Anterior cingulate cortex (tissue), 58 donors: ENCODE measurements at places on chromosomes 5 and 9.

- no peak for DNase-seq
These were observed 571.9 kb upstream of the FTMT start for GRCh38 chr5:121279801-121280200.

DNA sequence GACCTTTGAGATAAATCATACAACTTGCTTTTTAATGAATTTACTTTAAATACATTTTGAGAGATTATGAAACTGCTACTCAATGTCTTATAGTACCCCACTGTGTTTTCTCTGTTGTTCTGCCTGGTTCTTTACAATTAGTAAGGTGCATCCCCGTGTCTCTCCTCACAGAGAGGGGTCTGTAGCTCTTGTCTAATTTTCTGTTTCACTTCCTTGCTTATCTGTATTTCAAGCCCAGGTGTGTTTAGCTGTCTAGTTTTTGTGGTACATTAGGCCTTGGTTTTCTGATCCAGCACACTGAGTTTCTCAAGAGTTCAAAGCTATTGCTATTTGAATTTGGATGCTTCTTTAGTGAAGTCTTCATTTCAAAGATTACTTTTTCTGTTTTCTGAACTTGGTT lies 105.1 kb downstream of the MAST4 start:
- no peak for DNase-seq

GRCh38 chr5:97021416-97021815 lies 85.5 kb downstream of the LNPEP start:
- no peak for DNase-seq

GRCh38 chr5:61658592-61659008 lies 326.5 kb downstream of the ZSWIM6 start:
- peak; percentile 62 for DNase-seq

DNA sequence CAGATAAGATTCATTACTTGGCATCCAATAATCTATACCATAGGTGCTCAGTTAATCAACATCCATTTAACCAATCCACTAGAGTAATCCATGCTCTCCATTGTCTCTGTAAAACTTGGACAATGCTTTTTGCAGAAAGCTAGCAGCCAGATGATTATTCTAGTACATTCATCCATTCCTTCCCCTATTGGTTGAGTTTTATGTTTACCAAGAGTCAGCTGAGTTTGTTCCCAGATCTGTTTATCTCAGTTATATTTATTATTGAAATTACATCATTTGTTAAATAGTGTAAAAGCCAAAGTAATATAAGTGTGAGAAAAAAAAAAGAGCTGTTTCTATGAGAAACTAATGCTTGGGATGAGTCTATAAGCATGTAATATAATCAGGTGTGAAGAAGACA lies 63.3 kb upstream of the TMC1 start:
- DNase-seq, result no peak

- DNase-seq, result no peak
These were observed 48.1 kb upstream of the COL5A1 start for GRCh38 chr9:134593286-134594077.

DNA sequence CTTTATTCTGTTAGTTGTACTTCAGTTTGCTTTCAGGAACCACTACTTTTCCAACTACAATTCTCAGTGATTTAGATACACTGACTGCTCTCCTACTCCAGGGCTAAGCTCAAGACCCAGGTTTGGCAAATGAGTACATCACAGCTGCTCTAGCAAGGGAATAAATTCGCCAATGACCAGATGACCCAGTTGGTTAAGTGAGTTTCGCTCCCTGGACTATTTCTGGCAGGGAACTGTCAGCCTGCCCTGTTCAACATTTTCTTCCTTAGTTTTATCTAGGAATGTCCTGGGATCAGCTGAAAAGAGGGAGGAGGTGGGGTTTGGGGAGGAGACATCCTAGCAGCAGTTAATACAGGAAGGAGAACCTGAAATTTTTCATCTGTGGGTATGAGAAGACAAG lies 6.4 kb upstream of the STARD4 start:
- no peak for DNase-seq

DNA sequence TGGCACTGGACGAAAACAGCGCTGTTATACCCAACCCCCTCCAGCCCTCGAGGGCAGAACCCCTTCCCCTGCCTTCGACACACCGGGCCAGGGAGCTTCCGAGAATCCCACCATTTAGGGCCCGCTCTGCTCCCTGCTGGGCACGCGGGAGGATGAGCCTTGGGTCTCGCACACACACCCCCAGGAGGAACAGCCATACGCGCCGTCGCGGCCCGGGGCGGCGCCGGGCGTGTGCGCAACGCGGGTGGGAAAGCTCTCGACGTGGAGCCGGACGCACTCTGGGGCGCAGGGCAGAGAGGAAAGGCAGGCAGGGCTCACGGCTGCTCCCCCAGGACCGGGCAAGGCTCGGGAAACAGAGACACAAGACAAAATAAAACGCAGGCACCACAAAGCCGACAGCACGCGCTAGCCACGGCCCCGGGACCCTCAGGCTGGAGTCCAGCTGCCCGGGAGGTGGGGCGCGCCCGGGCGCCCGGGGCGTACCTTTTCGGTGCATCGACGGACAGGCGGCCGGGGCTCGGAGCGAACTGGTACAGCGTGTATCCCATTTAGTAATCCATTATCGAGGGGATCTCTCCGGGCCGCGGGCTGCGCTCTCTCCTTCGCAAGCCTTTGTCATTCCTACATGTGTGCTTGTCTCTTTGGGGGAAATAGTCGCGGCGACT lies 789 bp downstream of the SEMA6A start:
- peak; percentile 51 for DNase-seq

DNA sequence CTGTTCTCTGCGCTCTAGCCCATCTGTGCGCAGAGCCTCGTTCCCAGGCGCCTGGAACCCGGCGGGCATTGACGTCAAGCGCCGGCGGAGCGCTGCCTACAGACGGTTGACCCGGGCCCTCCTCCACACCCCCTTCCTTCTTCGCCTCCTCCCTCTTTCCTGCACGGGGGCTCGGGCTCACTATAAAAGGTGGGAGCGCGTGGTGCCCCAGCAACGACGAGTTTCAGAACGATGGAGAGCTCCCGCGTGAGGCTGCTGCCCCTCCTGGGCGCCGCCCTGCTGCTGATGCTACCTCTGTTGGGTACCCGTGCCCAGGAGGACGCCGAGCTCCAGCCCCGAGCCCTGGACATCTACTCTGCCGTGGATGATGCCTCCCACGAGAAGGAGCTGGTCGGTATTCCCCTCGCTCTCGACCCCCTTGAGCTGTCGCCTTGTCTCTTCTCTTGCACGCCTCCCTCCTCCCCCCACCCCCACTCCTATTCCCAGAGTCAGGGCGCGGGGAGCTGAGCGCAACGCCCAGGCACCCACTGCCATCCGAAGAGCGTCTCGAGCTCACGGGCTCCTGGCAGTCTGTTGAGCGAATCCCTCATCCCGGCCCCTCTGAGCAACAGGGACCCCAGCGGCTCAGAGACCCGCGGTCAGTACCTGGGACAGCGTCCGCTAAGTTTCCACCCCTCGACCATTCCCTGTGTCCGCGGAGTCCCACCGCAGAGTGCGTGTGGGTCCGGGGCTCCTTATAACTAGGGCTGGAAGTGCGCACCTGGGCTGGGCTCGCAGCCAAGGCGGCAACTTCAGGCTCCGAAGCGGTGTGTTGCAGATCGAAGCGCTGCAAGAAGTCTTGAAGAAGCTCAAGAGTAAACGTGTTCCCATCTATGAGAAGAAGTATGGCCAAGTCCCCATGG lies at the start of gene CARTPT:
TSS of gene CARTPT (plus strand) at position 213 of the 902 bp plus-strand sequence. CDS start at position 232, 19 bp downstream.
- DNase-seq, result no peak

- DNase-seq, result no peak
These were observed 715.2 kb upstream of the DMAC1 start for GRCh38 chr9:8514760-8515159.

DNA sequence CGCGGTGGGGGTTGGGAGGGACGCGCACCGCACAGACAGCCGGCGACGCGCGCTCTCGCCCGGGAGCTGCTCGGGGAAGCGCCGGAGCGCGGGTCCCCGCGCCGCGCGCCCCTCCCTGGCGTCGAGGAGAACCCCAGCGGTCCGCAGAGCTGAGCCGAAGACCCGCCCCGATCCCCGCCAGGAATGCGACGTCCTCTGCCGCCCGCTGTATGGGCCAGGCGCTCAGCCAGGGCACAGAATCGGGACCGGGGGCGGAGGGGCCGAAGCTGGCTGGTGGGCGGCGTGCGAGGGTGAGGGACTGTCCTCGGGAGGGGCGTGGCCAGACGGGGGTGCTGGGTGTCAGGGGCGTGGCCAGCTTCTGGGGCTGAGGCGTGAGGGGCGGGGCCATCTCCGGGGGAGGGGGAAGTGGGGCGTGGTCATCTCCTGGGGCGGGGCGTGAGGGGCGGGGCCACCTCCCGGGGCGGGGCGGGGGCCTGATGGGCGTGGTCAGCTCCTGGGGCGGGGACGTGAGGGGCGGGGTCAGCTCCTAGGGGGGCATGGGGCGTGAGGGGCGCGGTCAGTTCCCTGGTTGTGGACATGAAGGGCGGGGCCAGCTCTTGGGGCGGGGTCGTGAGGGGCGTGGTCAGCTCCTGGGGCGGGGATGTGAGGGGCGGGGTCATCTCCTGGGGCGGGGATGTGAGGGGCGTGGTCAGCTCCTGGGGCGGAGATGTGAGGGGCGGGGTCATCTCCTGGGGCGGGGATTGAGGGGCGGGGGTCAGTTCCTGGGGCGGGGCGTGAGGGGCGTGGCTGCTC lies 965 bp downstream of the PTGDS start:
- peak; percentile 77 for DNase-seq

- DNase-seq, result no peak
These were observed 183.8 kb upstream of the ITGA1 start for GRCh38 chr5:52603778-52604554.

GRCh38 chr5:98454904-98455303 lies 318.6 kb upstream of the RGMB start:
- no peak for DNase-seq

DNA sequence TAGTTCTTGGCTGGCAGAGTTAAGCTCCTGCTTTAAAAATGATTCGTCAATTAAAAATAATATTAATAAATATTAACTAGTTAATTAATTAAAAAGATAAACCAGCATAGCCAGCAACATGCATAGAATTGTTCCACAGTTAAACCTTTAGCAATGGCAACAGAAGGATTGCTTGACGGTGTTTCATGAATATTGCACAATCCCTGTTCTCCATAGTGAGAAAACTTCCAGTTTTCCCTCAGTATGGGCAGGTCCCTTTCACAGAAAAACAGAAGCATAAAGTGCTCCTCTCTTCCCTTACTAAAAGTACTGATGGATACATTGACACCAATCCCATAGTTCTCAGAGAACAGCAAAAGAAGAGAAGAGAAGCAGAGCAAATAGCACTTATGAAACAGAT lies 71.4 kb upstream of the CAST start:
- DNase-seq, result no peak

- no peak for DNase-seq
These were observed 50.5 kb upstream of the RFX3 start for GRCh38 chr9:3576328-3576727.

DNA sequence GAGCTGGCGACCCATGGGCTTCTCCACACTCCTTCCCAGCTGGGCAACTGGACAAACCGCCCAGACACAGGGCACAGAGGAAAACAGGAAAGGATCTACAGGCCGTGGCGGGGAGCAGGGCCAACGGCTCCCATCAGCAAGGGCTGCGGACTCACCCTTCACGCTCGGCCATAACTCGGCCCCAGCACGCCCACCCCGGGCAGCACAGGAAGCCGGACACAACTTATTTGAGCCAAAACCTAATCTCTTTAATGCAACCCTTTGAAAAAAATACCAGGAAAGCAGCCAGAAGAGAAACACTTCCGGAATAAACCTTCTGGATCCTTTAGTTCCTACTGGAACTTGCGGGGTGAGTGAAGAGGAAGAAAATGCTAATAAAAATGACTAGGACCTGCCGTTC lies 59.9 kb downstream of the VAV2 start:
- no peak for DNase-seq

DNA sequence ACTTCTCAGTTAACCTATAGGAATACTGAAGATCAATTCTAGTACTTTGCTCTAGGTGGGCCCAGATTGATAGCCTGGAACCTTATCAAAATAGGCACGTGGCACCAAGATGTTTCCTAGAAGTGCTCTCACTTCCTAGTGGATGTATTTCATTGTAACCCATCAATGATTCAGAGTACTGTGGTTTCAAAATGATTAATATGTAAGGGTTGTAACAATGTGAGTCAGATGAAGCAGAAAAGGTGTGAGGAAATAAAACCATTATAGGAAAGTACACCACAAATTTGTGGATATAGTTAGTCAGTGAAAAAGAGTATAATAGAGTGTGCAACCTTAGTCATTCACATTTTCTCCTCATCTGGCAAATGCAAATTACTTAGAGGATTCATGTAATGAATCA lies 177.3 kb upstream of the FST start:
- DNase-seq, result no peak
